ENCODE measurements at places on chromosomes 2 and 18.

DNA sequence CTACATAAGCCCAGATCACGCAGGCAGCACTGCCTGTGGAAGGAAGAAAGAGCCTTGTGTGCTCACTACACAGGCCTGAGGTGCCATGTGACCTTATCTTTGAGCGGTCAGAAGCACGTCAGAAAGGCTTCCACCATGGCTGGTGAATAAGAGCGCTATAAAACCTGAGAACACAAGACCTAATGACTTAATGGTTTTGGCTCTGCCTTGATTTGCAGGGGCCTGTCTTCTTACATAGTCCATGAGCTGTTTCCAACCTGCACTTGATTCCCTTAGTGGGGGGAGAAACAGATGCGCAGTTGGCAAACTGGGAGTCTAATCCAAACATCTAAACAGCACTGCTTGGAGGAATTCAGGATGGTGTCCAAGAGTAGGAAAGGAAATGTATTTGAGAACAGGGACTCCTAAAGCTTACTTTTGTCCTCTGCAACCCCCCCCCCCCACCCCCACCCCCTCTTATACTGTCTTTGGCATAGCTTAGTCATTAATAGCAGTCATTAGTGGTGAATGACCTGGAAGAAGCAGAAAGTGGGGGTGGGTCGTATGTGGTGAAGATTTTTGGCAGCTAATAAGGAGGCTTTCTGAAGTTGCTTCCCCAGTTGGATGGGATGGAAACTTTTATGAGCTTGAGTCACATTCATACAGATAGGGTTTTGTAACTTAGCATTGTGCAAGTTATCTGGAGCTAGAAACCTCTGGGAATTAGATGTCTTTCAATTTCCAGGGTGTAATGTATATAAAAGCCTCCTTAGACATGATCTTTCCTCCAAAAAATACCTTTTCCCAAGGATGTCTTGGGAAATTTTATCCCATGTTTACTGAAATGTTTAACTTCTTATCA is 454.1 kb downstream of the MEIS1 start:
- no peak for DNase-seq

GRCh38 chr2:205822579-205822978 is 140.3 kb downstream of the NRP2 start:
- no peak for DNase-seq

DNA sequence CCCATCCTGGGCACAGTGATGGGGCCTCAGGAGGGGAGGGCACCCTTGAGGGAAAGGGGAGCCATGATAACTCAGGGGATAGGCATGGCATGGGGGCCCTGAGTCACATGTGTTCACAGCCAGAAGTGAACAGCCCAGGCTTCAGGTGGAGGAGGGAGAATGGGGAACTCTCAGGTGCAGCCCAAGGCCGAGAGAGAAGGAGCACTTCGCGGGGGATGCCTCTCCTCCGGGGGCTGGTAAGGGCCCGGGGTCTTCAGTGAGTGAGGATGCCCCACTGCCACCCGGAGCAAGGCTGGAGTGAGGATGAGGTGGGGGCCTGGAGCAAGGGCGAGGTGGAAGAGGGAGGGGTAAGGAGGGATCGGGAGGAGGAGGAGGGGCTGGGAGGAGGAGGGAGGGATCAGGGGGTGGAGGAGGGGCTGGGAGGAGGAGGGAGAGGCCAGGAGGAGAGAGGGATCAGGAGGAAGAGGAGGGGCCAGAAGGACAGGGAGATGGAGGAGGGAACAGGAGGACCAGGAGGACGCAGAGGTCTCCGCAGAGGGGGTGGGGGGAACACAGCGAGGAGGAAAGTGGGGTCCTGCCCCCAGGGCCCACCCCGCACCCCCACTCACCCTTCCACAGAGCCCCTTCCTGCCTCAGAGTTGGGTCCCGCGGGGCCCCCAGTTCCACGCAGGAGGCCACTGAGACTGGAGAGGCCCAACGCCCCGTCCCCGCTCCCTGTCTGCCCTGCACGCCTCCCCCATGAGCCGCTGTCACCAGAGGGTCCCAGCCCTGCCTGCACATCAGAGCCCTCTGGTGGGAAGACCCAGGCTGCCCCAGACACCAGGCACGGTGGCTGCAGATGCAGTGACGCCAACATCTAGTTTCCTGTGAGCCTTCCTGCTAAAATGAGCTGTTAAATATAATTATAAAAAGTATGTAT is 42.8 kb downstream of the RAMP1 start:
- DNase-seq: no peak

GRCh38 chr2:205586626-205587025 is 95.7 kb upstream of the NRP2 start:
- DNase-seq: no peak

DNA sequence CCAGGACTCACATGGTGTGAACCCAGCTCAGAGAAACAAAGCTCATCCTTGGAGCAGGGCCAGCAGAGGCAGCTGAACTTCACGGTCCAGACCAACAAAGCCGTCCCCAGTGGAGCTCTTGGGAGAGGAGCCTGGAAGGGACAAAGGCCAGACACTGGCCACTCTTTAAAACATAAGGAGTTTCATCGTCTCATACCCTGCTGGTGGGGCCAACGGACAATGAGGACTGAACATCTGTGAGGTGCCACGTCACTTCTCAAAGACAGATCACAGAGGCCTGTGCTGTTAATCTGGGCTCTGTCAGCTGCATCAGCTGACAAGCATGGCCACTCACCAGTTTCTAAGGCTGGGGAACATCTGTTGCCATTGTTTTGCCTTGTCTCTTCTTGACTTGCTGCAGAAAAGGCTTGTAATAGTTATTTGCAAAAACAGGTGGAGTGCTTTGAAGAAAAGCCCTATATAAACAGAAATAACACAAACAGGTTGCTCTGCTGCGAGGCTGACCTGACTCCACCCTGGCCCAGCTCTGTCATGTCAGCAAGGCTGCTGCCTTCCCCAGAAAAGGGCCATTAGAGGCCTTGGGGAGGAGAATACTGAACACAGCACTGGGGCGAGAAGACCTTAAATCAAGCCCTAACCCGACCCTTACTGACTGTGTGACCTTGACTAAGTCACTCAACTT is 68.1 kb upstream of the DAPL1 start:
- DNase-seq: peak; percentile 6

GRCh38 chr2:85886590-85886989 is 2.2 kb downstream of the ST3GAL5 start:
- peak; percentile 25 for DNase-seq

GRCh38 chr2:168961450-168962229 is 60.5 kb downstream of the G6PC2 start:
- peak; percentile 55 for DNase-seq

- no peak for DNase-seq
These were observed 22.6 kb downstream of the ANXA4 start for GRCh38 chr2:69764286-69765095.

DNA sequence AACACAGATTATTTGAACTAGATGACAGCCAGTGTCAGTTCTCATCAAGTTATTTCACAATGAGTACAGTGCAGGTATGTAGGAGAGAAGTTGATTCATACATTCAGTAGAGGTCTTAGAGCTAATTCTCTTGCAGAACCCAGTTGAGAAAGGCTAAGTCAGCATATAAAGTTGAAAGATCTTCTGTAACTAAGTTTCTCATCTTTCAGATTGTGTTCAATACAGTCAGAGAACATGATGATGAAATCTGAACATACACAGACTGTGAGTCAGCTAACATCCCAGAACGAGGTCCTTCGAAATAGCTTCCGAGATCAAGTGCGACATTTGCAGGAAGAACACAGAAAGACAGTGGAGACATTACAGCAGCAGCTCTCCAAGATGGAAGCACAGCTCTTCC is 41.9 kb upstream of the LIMS1 start:
- DNase-seq: no peak

GRCh38 chr18:79530821-79531220 is 135.1 kb downstream of the NFATC1 start:
- DNase-seq: no peak

DNA sequence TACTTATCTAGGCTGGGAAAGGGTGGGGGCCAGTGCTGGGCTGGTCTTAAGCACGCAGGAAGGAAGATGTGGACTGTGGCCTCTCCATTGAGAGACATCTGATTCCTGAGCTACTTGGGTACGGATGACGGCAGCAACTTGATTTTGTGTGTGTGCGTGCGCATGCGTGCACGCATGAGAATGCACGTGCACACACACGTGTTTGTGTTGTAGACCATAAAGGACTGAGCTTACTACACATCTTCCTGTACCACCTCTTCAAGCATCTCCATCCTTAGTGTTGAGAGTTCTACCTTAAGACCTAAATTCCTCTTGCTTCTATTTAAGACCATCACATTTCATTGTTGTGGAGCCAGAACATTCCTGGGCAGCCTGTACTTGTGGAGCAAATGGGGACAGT is 9.5 kb downstream of the WNT6 start:
- no peak for DNase-seq

DNA sequence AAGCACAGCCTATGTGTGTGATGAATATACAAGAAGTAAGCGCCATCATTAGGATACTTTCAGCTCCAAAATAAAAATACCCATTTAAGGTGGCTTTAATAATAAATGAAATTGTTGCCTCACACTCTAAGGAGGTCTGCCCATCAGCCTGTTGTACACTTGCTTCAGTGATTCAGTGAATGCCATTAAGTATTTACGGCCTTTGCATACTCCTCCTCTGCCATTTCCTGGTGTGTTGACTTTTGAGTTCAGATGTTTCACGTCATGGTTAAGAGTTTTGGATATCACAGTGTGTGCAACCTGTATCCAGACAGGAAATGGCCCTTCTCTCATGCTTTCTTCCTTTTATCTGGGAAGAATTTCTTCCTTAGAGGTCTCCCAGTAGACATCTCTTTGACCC is 38.6 kb upstream of the SNORC start:
- no peak for DNase-seq

- DNase-seq: no peak
These were observed 33.7 kb downstream of the SPAG16 start for GRCh38 chr2:213317929-213318328.

GRCh38 chr2:28412625-28413151 is 20.0 kb downstream of the FOSL2 start:
- DNase-seq: no peak

DNA sequence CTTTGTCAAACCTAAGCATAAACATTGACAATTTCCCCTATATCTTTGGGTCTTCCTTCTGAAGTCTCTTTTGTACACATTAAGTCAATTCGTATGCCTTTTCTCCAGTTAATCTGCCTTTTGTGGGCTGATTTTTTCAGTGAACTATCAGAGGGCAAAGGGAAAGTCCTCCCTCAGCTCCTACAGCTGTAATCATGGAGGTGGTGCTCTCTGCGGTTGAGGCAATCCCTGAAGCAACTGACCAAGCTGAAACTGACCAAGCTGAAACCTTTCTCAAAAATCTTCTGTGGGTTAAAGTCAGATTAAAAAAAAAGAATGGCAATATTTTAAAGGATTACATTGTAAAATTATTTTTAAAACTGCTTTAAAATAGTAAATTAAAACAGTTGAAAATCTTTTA is 105.8 kb upstream of the DNAJC10 start:
- DNase-seq: no peak

- no peak for DNase-seq
These were observed 13.8 kb upstream of the PLA2R1 start for GRCh38 chr2:160076241-160076640.

DNA sequence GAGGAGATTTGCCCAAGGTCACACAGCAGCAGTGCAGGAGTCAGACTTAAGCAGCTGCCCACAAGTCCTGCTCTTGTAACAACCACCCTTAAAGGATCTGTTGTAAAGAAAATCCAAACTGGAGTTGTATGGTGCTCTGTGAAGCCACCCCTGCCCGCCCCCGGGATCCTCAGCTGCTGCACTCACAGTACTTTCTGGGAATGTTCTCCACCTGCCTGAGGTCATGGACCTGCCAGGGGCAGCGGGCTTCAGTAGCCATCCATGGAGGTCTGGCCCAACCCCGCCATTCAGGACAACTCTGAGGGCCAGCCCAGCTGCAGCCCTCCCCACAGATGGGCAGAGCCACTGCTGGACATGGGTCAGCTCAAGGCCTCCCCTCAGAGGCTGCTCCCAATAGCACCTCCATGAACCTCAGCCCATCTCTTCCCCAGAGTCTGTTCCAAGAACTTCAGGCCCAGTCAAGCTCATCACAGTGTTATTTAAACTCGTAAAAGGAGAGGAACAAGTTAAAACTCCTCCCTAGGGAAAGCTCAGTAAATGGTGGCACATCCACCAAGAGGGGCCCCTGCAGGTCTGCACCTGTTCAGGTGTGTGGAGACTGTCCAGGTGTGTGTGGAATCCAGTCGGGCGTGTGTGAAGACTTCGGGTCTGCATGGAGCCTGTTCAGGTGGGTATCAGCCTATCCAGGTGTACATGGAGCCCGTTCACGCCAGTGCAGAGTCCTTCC is 39.4 kb upstream of the GPC1 start:
- DNase-seq: no peak

DNA sequence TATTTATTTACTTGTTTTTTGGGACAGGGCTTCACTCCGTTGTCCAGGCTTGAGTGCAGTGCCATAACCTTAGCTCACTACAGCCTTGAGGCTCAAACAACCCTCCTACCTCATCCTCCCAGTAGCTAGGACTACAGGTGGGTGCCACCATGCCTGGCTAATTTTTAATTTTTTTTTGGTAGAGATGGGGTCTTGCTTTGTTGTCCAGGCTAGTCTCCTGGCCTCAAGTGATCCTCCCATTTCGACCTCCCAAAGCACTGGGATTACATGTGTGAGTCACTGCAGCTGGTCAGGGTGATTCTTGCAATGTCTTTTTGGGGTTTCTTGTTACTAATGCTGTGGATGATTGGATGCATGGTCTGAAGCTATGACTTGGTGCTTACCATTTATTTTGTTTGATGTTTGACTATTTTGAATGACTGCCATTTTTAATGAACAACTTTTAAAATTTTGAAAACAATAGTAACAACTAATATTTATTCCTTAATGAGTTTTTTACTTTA is 6.5 kb downstream of the CERS6 start:
- DNase-seq: no peak

GRCh38 chr2:46239847-46240181 is 57.4 kb upstream of the EPAS1 start:
- DNase-seq: no peak

DNA sequence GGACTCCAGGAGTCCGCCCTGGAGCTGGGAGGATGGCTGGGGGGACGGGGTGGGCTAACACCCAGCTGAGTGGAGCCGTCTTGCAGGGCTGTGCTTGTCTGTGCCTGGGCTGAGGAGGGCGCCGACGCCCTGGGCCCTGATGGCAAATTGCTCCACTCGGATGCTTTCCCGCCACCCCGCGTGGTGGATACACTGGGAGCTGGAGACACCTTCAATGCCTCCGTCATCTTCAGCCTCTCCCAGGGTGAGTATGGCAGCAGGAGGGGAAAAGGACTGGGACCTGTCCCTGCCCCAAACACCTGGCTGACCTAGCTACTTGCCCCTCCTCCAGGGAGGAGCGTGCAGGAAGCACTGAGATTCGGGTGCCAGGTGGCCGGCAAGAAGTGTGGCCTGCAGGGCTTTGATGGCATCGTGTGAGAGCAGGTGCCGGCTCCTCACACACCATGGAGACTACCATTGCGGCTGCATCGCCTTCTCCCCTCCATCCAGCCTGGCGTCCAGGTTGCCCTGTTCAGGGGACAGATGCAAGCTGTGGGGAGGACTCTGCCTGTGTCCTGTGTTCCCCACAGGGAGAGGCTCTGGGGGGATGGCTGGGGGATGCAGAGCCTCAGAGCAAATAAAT is 12.9 kb downstream of the KHK start:
- DNase-seq: no peak

All from brain (organoid and tissue), 16 donors.